ENCODE measurements at places on chromosomes 7 and 10. TPM values are rescaled to one million over a fixed set of nuclear protein-coding genes. Genes with fewer than 3 reads are reported as not detected.

The HMX3 gene
- total RNA-seq, result not detected

The TMEM139 gene
- 27.4 TPM for total RNA-seq

The MYO3A gene
- 0.33 TPM for total RNA-seq

The CRPPA gene
- 6.0 TPM for total RNA-seq

The GRID2IP gene
- total RNA-seq, result 0.88 TPM

The FEZF1 gene
- not detected for total RNA-seq

The TFPI2 gene
- 46.7 TPM for total RNA-seq

The HOXA3 gene
- 4.5 TPM for total RNA-seq

The SFMBT2 gene
- 32.8 TPM for total RNA-seq

DNA sequence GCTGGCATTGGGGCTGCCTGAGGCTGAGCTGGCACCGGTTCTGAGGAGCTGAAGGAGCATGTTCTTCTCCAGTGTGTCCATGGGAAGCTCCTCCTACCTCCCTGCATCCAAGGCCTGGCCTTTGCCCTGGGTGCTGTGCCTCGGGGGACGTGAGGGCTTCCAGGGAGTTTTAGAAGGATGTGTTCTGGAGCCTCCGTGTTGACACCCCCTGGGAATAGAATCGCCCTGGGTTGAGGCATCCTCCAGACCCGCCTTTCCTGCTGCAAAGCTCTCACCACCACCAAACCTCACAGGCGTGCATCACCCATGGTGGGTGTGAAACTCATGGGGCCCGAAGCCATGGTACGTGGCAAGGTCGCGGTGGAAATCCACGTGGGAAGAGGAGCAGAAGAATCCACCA is 95.4 kb downstream of the DYNC2I1 start:
- no peak for DNase-seq

DNA sequence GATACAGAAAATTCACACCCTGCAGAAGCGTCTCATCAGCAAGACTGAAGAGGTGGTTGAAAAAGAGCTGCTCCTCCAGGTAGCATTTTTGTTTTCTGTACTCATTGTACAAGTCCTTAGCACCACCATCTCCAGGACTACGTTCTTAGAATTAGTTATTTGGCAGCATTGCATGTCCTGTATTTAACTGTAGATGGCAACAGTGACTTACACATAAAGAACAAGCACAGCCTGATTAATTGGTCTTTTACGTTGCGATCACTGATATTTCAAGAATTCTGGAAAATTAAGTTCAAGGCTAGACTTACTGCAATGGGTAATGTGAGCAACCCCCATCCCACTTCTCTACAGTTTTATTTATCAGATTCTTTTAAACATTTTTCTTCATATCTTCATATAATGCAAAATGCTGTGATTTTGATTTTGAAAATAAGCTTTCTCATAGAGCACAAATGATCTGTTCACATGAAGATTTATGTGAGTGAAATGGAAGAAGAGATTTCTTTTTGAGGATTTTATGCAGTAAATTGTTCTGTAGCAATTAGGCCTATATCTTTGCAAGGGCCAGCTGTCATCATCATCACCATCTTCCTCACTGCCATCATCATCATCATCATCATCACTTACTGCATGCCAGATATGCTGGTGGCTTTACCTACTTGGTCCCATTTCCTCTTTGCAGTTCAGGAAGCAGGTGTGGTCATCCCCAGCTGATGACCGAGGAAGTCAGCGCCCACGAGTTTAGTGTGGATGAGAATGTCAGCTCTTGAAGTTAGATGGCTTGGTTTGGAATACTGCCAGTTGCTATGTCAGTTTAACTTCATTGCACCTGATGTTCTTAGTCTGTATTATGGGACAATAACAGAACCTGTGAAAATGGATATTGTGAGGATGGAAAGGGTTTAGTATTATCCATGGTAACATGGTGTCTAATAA is 53.4 kb downstream of the CFAP58 start:
- no peak for DNase-seq

GRCh38 chr10:119706521-119707278 is 19.1 kb upstream of the INPP5F start:
- no peak for DNase-seq

DNA sequence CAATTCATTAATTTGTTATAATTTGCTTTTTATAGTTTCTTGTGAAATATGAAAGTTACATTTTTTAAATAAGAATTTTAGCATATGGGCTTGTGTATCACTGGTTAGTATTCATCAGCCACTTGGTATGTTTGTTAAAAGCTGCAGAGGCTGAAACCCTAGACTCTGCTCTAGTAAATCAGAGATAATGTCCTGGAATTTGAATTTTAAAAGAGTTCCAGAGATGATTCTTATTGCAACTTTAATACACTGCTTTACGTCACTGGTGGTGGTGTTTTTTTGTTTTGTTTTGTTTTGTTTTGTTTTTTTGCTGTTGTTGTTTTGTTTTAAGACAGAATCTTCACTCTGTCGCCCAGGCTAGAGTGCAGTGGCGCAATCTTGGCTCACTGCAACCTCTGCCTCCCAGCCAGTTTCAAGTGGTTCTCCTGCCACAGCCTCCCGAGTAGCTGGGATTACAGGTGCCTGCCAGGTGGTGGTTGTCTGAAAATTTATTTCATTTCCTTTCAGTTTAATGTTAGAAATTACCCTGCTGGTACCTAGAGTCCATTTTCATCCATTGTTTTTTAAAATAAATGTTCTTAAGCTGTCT is 43.8 kb downstream of the PTPN12 start:
- no peak for DNase-seq

DNA sequence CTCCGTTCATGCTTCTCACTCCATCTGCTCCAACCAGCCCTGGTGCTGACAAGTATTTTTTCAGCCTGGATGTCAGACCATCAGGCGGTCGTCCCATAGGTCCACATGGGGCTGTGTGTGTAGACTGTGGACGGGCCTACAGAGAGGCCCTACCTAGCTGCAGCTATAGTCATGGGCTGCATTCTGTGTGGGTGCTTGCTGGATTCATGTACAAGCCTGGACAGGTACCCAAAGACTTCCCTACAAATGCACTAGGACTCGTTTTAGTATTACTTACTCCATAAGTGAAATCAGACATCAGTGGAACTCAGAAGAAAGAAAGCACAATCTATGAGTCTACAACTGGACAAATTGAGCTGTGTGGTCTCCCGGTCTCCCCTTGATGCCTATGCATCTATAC is 146.8 kb downstream of the PKD1L1 start:
- no peak for DNase-seq

GRCh38 chr7:87628780-87629569 is 777 bp downstream of the RUNDC3B start:
- DNase-seq, result no peak

GRCh38 chr7:157160433-157160832 is 21.7 kb downstream of the UBE3C start:
- DNase-seq, result no peak

GRCh38 chr7:51611937-51612336 is 295.3 kb upstream of the COBL start:
- DNase-seq, result no peak

- DNase-seq, result no peak
Observed at GRCh38 chr10:63008491-63008890, 124.6 kb upstream of the NRBF2 start.

DNA sequence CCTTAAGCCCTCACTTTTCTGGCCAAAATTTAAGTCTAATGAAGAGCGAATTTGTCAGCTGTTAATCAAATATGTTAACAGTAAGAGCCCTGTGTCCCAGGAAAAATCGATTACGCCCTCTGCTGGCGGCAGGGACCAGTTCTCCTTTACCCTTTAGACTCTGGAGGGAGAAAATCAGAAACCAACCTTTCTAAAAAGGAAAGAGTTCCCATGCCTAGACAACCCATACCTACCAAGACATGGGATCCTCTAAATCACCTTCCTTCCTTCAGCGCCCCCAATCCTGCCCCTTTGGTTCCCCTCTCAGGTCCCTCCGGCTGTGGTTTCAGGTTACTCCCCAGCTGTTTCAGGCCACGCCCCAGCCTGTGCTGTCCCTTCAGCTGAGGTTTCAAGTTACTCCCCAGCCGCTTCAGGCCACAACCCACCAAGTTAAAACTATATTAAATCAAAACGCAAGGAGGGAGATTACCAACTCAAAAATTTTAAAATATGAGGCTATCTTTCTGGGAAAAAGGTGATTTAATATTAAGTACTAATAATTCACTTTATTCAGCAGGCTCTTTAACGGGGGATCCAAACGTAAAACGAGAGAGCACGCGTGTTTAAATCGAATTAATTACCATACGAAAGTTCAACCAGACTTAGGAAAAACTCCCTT is 1.4 kb upstream of the AKR1B15 start:
- peak; percentile 70 for DNase-seq

- no peak for DNase-seq
Observed at GRCh38 chr10:11551916-11552602, 59.4 kb downstream of the USP6NL start.

DNA sequence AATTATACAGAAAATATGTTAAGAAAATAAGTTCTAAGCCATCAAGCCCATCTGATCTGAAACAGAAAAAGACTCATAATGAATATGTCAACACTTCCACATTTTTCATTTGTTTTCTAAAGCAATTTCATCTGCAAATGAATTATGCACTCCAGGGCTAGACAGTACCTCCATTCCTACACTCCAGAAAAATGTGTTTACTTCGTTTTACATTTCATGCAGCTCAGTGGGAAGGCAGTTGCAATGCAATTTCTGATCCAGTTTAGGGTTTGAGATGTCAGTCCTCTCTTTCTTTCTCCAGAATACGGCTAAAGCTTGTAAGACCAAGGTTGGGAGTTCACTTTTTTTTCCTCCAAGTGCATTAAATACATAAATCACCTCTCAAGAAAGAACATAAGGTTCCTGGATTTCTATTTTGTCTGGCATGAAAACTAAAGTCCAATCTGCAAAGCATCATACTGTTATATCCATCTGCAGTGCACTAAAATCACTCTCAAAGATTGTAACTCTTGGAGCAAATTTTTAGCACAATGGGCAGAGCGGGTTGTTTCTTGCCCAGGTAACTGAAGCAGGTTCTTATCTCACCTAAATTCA is 348.8 kb upstream of the C7orf33 start:
- DNase-seq, result no peak

- no peak for DNase-seq
Observed at GRCh38 chr10:30854656-30855055, 177.0 kb downstream of the ZNF438 start.

DNA sequence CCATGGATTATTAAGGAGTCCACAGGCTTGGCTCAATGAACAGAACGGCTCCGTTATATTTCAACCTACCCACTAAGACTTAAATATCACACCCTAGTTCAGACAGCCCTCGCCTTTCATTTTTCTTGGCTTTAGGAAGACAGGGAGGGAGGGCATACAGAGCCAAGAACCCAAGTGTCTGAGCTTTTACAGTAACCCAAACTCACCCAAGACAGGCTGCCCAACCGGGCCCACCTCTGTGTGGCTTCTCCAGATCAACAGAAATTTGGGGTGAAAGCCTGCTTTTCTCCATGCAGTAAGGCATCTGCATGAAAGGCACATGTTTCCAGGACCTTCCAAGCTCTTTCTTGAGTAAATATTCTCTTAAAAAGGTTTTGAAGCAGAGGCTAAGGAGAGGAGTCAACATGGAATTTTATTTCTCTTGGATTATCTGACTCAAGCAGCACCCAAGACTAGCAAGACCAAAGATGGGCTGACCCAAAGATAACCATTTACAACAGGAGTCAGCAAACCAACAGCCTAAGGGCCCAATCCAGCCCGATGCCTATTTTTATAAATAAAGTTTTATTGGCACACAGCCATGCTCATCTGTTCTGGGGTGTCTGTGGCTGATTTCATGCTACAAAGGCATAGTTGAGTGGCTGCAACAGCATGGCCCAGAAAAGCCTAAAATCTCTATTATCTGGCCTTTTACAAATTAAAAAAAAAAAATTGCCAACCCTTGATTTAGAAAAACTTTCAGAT is 90.1 kb downstream of the KCNMA1 start:
- no peak for DNase-seq

DNA sequence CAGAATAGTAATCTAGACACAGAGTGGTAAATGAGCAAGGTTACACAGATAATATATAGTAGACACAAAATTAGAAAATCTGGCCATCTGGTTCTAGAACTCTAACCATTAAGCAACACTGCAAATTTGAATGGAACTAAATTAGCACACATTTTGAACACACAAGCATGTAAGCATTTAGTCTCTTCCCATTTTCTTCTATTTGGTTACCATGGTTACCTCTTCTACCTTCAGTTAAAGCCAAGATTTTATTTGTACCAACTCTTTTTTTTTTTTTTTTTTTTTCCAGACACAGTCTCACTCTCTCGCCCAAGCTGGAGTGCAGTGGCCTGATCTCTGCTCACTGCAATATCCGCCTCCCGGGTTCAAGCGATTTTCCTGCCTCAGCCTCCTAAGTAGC is 790.5 kb downstream of the MAGI2 start:
- DNase-seq, result no peak

- DNase-seq, result no peak
Observed at GRCh38 chr7:149175150-149175549, 20.2 kb upstream of the ZNF282 start.

- DNase-seq, result no peak
Observed at GRCh38 chr7:155270861-155271260, 26.8 kb upstream of the INSIG1 start.

DNA sequence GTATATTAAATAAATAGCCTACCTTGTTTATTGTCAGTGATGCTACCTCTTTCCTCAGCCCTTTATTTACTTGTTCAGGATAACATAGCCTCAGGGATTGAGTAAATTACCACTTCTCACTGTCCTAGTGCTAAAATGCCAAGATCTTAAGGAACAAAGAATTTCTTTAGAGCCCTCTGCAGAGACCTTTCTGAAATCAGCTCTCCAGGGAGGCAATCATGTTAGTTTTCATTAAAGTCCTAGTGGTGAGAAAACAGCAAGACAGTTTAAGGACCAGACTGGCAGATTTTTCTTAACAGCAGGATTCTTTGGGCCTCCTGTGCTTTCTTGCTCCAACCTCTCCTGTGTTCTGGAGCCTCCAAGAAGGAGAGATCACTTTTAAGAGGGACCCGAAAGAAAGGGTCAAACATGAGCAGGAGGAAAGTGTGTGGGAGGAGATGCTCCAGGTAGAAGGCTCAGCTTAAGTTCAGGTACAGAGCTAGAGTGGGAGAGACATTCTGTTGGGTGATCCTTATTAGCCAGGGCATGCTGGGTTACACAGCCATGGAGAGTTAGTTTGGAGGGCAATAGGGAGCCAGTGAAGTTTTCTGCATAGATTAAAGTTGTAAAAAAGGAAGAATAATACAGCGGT is 1.2 kb upstream of the PLCE1 start:
- no peak for DNase-seq

GRCh38 chr7:44379366-44380188 is 54.2 kb upstream of the CAMK2B start:
- DNase-seq, result no peak

DNA sequence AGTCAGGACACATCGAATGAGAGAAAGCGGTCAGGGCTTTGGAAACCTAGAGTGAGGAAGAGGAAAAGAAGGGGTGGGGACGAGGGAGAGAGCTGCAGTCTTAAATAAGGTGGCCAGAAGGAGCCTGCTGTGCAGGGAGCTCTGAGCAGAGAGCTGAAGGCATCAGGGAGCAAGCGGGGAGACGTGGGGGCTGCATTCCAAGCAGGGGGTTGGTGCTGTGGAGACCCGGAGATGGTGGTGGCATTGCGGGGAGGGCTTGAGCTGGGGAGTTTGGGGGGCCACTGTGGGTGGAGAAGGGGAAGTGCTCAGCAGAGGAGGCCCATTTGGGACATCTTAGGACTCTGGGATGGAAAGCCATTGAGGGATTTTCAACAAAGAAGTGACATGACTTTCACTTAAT is 38.7 kb upstream of the ZNF32 start:
- DNase-seq, result no peak

- DNase-seq, result no peak
Observed at GRCh38 chr10:119724593-119725516, 995 bp upstream of the INPP5F start.

All from breast epithelium (tissue), 4 donors.